ENCODE measurements at places on chromosomes 13 and 19.

DNA sequence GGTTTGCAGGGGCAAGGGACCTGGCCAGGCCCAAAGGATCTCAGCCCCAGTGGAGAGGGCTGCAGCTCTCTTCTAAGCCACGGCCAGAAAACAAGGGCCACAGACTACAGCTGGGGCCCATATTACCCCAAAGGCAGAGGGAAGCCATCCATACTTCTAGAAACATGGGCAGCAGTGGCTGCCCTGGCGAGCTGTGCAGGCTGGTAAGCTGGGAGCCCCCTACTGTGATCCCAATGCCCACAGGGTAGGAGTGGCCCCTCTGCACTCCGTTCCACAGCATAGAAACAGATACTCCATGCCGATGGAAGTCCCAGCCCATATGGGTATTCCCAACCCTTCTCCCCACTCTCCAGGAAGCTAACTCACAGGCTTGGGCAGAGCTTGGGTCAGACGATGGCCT is 25.1 kb downstream of the VSTM2B start:
- no peak for DNase-seq

GRCh38 chr13:112446347-112446861 is 70.2 kb downstream of the SPACA7 start:
- peak; percentile 26 for DNase-seq

DNA sequence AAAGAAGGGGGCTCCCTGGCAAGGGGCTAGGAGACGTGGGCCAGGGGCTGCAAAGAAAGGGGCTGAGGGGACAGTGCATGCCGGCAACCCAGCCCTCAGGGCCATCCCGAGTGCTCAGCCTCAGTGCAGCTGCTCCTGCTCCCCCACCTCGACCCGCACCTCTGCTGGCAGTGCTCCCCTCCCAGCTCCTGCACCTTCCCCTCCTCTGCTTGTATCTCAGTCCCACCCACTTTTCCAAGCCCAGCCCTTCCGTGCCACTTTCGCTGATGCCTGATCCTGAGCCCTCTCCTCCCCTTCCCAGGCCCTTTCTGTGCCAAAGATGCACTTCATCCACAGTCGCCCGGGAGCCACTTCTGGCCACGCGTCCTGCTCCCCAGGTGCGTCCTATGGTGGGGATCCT is 69.9 kb upstream of the KCTD15 start:
- DNase-seq = no peak

DNA sequence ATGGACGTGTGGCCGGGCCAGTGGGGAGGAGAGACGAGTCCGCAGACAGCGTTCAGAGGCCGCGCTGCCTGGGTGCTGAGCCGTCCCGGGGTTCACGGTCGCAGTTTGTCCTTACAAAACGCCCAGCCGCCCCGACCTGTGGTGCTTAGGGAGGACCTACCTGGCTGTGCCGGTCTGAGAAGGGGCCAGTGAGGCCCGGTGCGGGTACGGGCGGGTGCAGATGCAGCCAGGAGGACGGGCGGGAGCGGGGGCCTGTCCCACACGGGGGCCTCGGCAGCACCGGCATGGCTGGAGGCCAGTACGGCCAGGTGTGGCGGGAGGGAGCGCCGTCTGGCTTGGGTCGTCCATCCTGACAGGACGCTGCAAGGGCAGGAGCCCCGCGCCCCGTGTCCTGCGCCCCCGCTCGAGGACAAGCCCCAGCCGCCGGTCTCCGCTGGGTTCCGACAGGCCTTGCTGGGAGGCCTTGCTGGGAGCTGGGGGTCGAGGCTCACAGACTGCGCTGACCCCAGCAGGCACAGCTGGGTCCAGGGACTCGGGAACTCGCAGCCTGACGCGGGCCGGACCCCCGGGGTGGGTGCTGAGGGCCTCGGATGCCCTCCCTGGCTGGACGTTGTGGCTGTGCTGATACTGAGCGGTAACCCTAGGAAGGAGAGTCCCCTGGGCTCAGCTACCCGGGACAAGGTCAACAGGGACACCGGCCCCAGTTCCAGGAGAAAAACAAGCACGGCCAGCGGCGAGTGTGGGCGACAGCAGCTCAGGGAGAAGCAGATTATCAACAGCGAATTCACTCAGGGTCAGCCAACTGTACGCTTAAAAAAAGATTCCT is 5.3 kb upstream of the PROZ start:
- no peak for DNase-seq

DNA sequence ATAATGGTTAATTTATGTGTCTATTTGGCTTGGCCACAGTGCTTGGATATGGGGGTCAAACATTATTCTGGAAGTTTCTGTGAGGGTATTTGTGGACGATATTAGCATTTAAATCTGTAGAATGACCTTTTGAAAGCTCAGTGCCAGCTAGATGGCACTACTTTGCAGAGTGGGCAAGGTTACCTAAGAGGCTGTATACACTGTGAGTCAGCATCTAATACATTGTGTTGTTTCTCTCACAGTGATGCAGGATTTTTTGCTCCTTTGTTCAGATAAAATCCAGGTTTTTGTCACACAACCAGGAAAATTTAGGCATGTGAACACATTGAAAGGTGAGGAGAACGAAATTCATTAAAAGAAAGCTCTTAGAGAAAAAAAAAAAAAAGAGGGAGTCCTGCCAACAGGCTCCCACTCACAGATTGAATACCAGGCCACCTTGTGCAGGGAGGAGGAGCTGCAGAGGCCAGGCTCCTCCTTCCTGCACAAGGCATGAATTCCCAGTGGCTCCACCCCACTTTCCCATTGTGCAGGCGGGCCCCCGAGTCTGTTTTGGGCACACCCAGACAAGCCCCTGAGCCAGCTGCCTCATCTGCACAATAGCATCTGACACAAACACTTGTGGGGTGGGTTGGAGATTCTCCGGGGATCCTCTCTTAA is 551.0 kb upstream of the ATXN8OS start:
- no peak for DNase-seq

DNA sequence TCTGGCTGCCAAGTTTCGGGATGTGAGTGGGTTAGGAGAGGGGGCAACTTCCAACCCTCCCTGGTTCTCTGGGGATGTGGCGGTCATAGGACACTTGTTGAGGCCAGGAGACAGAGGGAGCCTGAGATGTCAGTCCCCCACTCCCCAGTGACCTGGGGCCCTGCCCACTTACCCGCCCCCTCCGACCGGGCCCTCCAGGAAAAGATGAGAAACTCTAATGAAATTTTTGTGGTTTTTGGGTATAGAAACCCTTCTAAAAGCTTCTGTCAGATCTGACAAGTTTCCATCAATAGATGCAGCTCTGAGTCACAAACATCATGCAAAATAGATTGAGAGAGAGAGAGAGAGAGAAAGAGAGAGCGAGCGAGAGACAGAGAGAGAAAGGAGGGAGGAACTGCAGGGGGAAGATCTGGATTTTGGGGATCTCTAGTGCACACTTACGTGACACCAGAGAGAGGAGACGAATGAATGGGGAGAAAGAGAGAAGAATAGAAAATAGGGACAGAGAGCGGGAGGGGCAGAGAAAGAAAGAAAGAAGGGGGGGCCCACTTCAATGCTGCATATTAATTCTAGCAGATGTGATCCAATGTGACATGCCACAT is 94.0 kb downstream of the PTPRS start:
- DNase-seq = no peak
